Upper lobe of right lung (tissue), 1 donor: ENCODE measurements at places on chromosomes 12 and 14.

DNA sequence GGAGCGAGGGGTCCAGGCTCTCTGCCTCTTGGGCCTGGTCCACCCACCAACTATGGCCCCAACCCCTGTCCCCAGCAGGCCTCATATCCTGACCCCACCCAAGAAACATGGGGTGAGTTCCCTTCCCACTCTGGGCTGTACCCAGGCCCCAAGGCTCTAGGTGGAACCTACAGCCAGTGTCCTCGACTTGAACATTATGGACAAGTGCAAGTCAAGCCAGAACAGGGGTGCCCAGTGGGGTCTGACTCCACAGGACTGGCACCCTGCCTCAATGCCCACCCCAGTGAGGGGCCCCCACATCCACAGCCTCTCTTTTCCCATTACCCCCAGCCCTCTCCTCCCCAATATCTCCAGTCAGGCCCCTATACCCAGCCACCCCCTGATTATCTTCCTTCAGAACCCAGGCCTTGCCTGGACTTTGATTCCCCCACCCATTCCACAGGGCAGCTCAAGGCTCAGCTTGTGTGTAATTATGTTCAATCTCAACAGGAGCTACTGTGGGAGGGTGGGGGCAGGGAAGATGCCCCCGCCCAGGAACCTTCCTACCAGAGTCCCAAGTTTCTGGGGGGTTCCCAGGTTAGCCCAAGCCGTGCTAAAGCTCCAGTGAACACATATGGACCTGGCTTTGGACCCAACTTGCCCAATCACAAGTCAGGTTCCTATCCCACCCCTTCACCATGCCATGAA lies 8.6 kb downstream of the ARHGAP9 start:
- no peak for DNase-seq
- peaks cover 37% of the 10 kb centered on the region for H3K27me3 ChIP-seq
- H3K36me3 ChIP-seq = peaks cover 4% of the 10 kb centered on the region

GRCh38 chr14:70282666-70283065 lies 76.8 kb downstream of the COX16 start:
- H3K4me1 ChIP-seq = no peaks in the 10 kb centered on the region
- no peaks in the 10 kb centered on the region for H3K36me3 ChIP-seq
- H3K27me3 ChIP-seq = peaks cover 8% of the 10 kb centered on the region
- no peak overlapping the region for H3K4me3 ChIP-seq

DNA sequence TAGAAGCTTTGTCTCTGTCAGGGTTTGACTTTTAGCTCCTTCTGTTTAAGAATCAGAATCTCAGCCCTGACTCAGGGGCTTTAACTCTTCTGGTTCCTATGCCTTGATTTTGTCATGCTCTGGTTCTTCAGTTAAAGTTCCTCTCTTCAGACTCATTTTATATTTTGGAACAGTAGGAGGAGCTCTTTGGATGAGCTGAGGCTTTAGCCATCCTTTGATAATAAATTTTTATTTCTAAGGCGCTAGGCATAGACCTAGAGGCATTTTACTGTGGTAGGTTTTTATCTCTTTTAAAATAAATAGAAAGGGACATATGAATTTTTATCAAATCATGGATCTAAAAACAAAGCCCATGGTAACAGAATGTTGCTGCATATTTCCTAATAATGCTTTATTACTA lies 51.7 kb downstream of the ATP23 start:
- no peak overlapping the region for H3K27ac ChIP-seq
- no peaks in the 10 kb centered on the region for H3K36me3 ChIP-seq
- H3K4me3 ChIP-seq = no peak overlapping the region
- DNase-seq = no peak
- H3K4me1 ChIP-seq = no peaks in the 10 kb centered on the region
- no peaks in the 10 kb centered on the region for H3K27me3 ChIP-seq

DNA sequence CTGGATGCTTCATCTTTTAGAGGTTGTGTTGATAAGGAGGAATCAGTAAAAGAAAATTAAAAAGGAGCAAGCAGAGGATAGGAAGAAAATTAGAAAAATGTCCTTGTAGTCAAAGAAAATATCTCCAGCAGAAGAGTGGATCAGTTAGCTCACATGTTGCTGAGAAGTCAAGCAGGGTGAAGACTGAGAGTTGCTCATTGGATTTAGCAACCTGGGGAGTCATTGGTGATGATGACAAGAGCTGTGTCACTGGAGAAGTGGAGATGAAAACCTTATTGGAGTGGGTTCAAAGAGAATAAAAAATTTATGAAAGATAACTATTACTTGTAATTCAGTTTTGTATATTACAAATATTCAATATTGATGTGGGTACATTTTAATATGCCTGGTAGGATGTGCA lies 9.8 kb downstream of the FRMD6 start:
- H3K4me3 ChIP-seq = no peak overlapping the region
- H3K27ac ChIP-seq = no peak overlapping the region
- no peaks in the 10 kb centered on the region for H3K4me1 ChIP-seq
- H3K27me3 ChIP-seq = no peaks in the 10 kb centered on the region
- no peaks in the 10 kb centered on the region for H3K36me3 ChIP-seq

GRCh38 chr12:61513499-61513898 lies 746.7 kb upstream of the USP15 start:
- H3K36me3 ChIP-seq = no peaks in the 10 kb centered on the region
- no peak for DNase-seq
- no peaks in the 10 kb centered on the region for H3K27me3 ChIP-seq
- H3K4me3 ChIP-seq = no peak overlapping the region

DNA sequence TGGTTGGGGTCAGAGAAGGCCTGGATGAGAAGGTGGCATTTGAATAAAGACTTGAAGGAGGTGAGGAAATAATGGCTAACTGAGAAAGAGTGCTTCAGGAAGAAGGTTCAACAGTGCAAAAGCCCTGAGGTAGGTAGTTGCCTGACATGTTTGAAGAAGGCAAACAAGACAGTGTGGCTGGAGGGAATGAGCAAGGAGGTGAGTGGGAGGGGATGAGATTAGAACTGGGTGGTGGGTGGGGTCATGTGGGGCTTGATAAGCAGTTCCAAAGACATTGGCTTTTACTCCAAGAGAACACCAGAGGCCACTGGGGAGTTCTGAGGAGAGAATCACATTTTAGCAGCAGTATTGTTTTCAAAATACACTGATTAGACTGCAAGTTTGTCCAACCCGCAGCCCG lies 50.5 kb downstream of the HSPB8 start:
- no peak for DNase-seq
- H3K4me3 ChIP-seq = no peak overlapping the region
- H3K27ac ChIP-seq = no peak overlapping the region
- H3K27me3 ChIP-seq = no peaks in the 10 kb centered on the region

DNA sequence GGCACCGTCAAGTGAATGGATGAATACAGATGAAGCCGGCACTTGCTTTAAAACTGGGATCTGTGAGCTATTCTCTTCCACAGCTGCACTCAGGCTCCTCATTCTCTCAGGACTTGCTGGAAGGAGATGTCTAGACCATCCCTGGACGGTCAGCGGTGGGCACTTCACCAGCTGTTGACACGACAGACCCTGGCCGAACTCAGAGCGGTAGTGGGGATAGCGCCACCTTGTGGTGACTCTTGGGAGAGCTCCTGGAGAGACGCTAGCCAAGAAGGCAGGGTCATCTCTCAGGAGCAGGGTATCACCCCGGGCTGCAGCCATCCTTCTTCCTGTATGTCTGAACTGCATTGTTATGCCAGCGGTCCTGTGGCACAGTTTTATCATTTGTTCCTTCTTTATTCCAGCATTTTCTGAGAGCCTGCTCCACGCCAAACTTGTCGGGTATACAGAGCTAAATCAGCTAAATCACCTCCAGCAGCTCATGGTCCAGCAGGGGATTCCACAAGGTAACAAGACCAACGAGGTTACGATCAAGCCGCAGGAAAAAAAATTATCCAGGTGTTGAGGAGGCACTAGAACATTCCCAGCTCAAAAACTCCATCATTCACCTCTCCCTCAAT lies 10.0 kb downstream of the WNT1 start:
- H3K27me3 ChIP-seq = peaks cover 55% of the 10 kb centered on the region
- H3K4me3 ChIP-seq = no peak overlapping the region
- H3K27ac ChIP-seq = no peak overlapping the region

DNA sequence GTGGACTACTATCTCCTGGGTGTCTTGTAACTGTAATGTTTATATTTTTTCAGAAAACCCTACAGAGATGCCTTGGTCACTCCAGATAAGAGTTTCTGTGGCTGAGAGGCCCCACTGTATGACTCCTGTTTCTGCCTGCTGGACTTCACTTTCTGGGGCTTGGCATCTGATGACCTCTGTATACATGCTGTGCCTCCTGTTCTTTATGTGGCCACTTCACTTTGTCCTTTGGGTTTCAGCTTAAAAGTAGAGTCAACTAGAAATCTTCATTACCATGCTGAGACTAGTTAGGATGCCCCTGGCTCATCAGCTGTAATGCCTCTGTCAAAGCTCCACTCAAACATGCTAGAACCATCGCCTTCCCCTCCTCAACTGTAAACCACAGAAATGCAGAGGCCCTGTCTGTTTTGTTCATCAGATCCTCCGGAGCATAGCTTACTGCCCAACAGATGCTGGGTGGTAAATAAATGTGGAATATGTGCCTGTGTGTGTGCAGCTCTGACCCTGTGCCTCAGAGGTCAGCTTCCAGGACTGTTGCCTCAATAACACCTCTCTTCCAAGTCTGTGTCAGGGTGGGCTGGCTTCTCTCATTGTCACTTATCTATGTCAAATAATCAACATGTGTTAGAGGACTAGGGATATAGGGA lies 25.5 kb downstream of the ZNF664 start:
- H3K27ac ChIP-seq = peak overlapping the region; percentile 31
- H3K4me1 ChIP-seq = peaks cover 20% of the 10 kb centered on the region
- no peaks in the 10 kb centered on the region for H3K27me3 ChIP-seq
- H3K36me3 ChIP-seq = peaks cover 16% of the 10 kb centered on the region
- no peak for DNase-seq

DNA sequence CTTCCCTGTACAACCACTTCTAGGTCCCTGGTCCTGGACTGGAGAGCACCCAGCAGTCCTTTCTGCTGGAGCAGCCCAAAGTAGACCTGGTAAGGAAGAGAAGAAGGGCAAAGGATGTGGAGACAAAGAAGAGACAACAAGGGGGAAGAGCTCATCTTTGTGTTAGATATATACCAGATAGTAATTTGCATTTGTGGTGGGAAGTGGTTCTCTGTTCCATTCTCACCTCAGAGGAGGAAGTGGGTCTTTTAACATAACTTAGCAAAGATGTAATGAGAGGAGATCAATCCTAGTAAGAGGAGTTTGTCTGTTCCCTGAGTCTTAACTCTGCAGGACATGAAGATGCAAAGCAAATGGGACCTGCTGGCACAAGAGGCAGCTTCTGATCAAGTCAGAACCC lies 8.0 kb downstream of the CCDC198 start:
- no peaks in the 10 kb centered on the region for H3K36me3 ChIP-seq
- no peak overlapping the region for H3K4me3 ChIP-seq

- H3K4me3 ChIP-seq = peak overlapping the region; percentile 66
- peak overlapping the region; percentile 94 for H3K27ac ChIP-seq
- no peaks in the 10 kb centered on the region for H3K27me3 ChIP-seq
- no peak for DNase-seq
- H3K36me3 ChIP-seq = no peaks in the 10 kb centered on the region
- H3K4me1 ChIP-seq = peaks cover 30% of the 10 kb centered on the region
Observed at GRCh38 chr12:66189486-66189843, 451 bp downstream of the IRAK3 start.

GRCh38 chr14:93859957-93860356 lies 67.2 kb upstream of the FAM181A start:
- no peaks in the 10 kb centered on the region for H3K4me1 ChIP-seq
- no peak overlapping the region for H3K27ac ChIP-seq
- H3K27me3 ChIP-seq = no peaks in the 10 kb centered on the region
- DNase-seq = no peak
- no peaks in the 10 kb centered on the region for H3K36me3 ChIP-seq
- no peak overlapping the region for H3K4me3 ChIP-seq

DNA sequence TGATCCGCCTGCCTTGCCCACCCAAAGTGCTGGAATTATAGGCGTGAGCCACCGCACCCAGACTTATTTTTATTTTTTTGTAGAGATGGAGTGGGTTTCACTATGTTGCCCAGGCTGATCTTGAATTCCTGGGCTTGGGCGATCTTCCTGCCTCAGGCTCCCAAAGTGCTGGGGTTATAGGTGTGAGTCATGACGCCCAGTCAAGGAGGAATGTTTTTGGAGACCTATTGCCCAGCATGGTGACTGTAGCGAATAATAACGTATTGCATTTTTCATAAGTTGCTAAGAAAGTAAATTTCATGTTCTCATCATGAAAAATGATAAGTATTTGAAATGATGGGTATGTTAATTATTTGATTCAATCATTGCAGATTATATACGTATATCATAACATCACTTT lies 46.5 kb downstream of the TEAD4 start:
- no peaks in the 10 kb centered on the region for H3K4me1 ChIP-seq
- no peaks in the 10 kb centered on the region for H3K27me3 ChIP-seq
- H3K36me3 ChIP-seq = no peaks in the 10 kb centered on the region
- no peak for DNase-seq
- no peak overlapping the region for H3K4me3 ChIP-seq
